ENCODE measurements at places on chromosomes 3 and 15. TPM values are rescaled to one million over a fixed set of nuclear protein-coding genes. Genes with fewer than 3 reads are reported as not detected.

RABL3 gene
- 2.6 TPM for polyA plus RNA-seq

ZNF502 gene
- 3.2 TPM for polyA plus RNA-seq

PKM gene
- polyA plus RNA-seq: 2,101 TPM

C2CD4B gene
- polyA plus RNA-seq: not detected

SCN5A gene
- polyA plus RNA-seq: 0.74 TPM

PPIP5K1 gene
- 29.2 TPM for polyA plus RNA-seq

Data from BJ (cell line).